ENCODE measurements at places on chromosomes 6 and 20.

DNA sequence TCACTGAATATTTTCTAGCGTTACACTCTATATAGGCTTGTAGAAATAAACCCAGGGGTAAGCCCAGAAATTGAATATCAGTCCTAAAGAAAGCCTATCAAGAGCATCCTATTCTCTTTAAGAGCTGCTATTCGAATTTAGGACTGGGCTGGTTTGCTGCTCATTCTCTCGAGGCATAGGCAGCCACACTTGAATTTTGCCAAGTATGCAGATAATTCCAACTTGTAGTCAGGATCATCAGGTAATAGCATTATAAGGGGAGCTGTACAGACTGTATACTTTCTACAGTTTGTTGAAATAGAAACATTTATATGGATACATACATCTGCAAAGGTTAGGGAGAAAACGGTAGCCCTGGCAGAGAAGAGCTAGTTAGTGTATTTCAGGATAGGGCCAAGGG, 2.1 kb upstream of the ZBTB2 start:
- DNase-seq: no peak

DNA sequence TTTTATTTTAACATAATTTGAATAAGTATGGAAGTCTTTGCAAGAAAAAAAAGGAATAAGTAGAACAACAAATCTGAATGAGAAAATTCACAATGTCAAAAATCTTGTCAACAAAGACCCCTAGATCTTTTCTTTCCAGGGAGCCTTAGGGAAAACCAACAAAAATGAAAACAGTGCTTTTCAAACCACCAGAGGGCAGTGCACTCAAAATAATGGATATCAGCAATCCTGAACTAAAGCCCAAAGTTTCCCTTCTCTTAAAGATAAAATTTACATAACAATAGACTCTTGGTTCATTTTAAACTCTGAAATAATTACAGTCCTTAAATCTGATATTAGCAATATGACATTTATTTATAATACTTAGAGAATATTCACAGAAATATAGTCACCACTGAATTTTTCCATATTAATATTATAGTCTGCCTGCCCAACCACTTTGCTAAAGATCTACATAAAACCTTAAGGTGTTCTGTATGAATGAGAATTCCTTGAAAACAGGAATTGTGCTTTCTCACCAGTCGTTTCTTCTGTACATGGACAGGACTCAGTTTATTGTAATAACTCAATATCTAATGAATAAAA, 105.3 kb upstream of the BMP5 start:
- peak; percentile 39 for DNase-seq

GRCh38 chr6:7264041-7264440, 49.0 kb downstream of the SSR1 start:
- DNase-seq: no peak

DNA sequence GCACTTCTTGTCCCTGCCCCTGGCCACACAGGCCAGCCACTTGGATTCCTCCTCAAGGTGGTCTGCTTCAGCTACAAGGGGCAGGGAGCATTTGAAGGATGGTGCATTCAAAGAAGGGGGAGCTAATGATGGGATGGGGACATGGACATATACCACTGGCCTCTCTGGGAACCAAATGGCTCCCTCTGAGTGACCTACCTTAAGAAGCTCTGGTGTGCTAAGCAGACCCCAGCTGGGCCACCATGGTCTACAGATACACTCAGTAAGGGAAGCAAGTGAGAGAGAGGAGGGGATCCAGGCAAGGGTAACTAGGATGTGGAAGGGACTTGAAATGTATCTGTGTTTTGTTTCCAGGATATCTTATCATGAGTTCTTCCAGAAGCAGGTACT, 62.4 kb downstream of the TTI1 start:
- no peak for DNase-seq

DNA sequence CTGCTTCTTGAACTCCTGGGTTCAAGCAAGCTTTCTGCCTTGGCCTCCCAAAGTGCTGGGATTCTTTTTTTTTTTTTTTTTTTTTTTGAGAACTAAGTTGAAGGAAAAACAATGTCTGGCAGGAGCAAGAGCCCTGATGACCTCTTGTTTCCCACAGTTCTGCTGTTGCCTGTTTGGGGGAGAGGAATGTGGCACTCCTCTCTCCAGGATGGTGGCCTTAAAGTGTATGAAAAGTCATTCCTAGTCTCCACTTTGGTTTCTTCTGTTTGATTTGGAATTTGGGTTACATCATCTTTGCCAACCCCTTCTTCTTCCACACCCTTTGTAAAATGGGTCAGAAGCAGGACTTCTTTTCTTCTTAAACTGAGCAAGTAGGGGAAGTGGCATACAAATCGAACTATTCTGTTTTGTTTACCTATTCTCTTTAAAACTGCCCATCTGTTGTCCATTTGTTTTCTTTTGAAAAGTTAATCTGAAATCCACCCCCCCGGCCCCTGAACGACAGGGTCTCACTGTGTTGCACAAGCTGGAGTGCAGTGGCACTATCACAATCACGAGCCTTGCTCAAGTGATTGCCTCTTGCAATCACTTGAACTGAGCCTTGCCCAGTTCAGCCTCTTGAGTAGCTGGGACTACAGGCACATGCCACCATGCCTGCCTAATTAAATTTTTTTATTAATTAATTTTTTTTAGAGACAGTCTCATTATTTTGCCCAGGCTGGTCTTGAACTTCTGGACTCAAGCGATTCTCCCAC, 11.3 kb downstream of the CARMIL1 start:
- DNase-seq: no peak

- no peak for DNase-seq
Observed at GRCh38 chr6:104506429-104506828, 353.3 kb downstream of the HACE1 start.

DNA sequence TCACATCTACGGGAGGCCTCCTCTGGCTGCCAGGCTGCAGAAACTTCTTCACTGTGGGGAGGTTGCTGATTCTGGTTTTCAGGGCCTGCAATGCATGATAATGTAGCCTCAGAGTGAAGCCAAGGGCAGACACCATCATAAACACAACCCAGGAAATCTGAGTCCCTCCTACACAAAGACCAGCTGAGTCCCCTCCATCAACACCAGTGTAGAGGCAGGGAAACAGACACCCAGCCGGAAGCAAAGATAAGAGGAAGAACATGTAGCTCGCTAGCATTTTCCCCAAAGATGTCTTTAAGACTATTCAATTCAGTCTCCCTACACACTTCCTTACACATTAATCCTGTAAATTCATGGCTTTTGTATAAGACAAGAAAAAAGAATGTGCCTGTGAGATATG, 23.6 kb downstream of the GSTA2 start:
- no peak for DNase-seq

GRCh38 chr6:39646751-39647420, 78.3 kb downstream of the KIF6 start:
- DNase-seq: no peak

DNA sequence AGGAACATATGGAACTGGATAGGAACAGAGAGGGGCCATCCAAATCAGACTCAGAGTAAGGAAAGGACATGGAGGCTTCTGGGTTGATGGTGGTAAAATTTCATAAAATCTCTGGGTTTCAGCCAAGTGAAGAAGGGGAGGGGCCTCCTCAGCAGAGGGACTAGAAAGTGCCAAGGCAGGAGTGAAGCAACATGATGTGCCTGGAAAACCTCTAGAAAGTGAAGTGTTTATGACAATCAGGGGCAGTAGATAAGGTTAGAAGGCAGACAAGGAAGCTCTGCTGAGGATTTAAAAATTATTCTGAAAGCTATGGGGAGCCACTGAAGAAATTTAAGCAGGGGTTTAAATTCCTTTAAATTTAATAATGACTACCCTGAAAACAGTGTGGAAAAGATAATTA, 126.0 kb upstream of the TENT5A start:
- DNase-seq: no peak

- peak; percentile 12 for DNase-seq
Observed at GRCh38 chr6:41371992-41372831, 36.8 kb downstream of the NCR2 start.

DNA sequence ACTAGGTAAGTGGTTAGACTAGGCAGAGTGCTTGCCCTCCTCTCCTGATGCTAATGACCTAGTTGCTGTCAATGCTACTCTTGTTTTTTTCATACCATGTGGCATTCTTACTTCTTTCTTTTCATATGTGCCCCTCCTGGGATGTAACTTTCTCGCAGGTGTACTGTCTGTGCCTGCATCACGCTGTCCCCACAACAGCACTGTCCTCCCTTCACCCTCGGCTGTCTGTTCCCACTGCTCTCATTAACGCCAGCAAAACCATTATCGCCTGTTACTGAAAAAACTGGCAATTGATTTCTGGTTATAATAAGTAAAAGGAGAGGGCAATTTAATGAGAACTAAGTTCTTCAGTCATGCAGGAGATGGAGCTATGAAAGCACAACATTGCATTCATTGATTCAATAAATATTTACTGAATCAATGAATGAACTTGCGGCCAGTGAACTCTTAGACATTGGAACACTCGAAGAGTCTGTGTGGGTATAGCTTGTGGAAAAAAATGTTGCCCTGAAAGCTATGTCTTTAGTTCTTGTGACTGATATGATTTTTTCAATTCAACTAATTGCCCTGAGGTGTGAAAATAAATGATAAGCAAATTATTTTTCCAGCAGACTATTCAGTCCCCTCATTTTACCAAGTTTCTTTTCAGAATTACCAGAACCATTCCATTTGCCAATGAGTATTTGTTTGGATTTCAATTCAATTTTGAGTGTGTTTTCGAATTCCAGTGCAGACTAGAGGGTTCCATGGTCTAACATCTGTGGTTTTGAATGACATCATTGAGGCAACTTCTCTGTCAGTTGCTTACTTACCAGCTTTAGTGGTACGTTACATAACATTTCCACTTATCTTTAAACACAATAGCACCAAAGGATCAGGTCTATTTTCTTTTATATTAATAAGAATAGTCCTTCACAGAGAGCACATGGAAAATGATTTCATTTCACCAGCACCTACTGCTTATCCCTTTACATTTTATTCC, 2.1 kb downstream of the SLC17A4 start:
- DNase-seq: no peak

GRCh38 chr6:30830438-30830837, 53.9 kb upstream of the DDR1 start:
- no peak for DNase-seq

- no peak for DNase-seq
Observed at GRCh38 chr6:111971866-111972532, 81.9 kb upstream of the CCN6 start.

DNA sequence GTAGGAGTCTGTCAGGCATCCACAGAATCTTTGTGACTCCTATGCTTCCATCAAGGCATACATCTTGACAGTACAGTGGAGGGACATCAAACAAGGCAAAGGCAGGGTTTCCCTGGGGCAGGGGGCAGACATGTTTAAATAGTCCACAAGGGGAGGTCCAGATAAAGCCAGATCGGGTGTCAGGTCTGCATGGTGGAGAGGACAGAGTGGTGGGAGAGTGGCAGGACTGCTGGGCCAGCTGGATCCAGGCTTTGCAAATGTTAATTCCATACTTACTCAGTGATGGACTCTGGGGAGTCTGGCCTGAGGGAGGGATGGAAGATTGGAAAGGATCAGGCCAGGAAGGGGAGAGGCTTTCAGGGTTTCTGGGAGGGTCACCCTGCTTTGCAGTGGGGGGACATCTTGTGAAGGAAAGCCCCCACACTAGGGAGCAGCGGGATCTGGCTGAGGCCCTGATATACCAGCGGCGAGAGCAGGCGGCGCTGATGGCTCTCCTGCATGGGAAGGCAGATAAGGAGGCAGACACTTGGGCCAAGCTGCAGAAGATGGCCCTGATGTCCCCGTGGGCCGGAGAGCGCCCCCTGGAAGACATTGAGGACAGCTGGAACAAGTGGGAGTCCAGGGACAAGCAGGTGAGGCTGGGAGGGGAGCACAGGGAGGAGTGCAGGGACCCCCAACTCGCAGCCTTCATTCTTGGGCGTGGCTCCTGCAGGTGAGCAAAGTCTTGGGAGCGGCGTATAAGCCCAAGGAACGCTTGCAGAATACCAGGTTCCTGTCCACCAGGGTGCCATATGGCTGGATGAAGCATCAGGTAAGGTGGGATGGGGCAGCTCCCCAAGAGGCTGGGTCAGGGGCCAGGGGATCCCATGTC, 44.6 kb downstream of the SUN5 start:
- no peak for DNase-seq

- DNase-seq: no peak
Observed at GRCh38 chr20:56924292-56925081, 295.4 kb downstream of the TFAP2C start.

GRCh38 chr6:169263374-169263773, 9.7 kb upstream of the THBS2 start:
- no peak for DNase-seq

DNA sequence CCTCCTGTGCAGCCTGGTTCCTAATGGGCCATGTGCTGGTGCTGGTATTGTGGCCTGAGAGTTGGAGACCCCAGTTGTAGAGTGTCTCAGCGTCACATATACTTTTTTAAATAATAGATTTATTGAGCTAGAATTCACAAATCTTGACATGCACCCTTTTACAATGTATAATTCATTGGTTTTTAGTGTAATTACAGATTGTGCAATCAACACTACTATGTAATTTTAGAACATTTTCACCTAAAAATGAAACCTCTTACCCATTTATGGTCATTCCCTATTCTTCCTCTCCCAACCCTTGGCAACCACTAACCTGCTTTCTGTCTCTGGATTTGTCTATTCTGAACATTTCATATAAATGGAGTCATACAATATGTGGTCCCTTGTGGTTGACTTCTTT, 10.6 kb downstream of the PRIM2 start:
- DNase-seq: no peak

GRCh38 chr6:44564906-44565524, 177.5 kb downstream of the CDC5L start:
- DNase-seq: no peak

DNA sequence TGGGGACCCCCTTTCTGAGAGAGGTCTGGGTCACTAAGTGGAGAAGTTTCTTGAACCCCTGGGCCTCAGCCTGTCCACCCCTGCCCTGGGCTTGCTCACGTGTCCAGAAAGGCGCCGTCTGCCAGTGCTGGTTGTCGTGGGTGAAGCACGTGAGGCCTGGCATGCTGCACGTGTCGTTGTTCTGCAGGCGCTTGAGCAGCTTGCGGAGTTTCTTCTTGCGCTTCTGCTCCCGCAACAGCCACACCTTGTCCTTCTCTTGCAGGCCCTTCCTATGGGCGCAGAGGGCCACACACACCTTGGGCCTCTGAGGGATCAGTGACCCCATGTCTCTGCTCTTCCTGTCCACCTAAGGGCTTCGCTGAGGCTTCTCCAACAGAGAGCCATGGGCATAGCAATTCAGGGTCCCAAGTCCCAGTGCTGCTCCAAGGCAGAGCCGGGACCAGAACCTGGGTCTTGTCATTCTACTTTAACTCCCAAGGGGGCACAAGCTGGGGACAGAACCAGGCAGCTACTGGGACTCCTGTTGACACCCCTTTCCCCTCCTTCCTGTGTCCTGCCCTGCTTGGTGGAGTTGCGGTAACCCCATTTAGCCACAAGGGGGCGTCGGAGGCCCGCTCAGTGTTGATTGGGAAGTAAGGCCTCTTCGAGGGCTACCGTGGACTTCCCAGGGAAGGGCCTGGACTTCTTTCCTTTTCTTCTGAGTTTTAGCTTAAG, 121.8 kb downstream of the SULF2 start:
- peak; percentile 30 for DNase-seq

GRCh38 chr6:43061861-43062260, 2.4 kb downstream of the KLC4 start:
- no peak for DNase-seq

Measured in dermis microvascular lymphatic vessel endothelial cell (primary cell).